Activated CD4-positive, alpha-beta memory T cell treated with anti-CD3 and anti-CD28 coated beads for 36 hours (primary cell): ENCODE measurements at places on chromosomes 1 and 21. TPM values are rescaled to one million over a fixed set of nuclear protein-coding genes. Genes with fewer than 3 reads are reported as not detected.
A peak's percentile ranks its signal among the peaks of the same experiment; 100 is the strongest.

DNA sequence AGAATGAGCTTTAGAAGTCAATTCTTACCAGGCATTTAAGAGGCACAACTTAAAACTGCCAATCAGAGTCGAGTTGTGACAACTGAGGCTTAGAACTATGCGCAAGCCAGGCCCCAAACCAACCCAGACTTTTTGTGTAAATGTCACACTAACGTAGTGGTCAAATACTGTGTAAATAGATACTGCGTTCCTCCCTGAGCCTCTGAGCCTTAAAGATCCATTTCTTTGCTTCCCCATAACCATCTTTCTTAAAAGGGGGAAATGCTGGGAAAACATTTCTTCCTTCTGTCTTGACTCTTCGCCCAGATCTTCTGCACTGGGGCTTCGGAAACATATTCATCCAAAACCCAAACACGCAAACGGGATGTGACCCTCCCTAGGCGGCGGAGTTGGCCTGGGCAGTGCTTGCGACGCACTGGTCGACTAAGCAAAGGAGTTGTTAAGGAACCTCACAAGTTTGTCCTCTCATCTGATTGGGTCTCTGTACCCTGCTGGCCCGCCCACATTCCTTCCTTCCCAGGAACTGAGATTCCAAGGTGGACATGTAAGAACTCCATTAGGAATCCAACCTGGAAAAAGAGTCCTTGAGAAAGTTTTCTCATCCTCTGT is 2.6 kb downstream of the ADAMTS5 start:
- no peak for DNase-seq

- peak; percentile 80 for DNase-seq
Measured at GRCh38 chr1:175146529-175147213, 45.9 kb downstream of the KIAA0040 start.

DNA sequence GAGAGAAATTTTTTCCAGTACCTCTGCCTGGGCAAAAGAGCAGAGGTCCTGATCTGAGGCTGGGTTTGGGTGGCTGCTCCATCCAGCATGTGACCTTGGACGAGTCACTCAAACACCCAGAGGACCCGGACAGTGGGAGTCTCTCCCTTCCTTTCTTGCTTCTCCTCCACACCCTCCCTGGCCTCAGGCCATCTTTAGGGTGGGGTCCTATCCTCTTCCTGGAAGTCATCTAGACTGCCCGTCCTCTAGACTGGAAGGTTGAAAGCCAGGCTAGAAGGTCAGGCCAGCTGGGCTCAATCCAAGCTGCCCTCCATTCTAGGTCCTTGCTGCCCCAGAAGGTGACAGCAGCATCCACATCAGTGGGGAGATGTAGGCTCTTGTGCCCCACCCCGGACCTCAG is 599.5 kb downstream of the MATN1 start:
- no peak for DNase-seq

DNA sequence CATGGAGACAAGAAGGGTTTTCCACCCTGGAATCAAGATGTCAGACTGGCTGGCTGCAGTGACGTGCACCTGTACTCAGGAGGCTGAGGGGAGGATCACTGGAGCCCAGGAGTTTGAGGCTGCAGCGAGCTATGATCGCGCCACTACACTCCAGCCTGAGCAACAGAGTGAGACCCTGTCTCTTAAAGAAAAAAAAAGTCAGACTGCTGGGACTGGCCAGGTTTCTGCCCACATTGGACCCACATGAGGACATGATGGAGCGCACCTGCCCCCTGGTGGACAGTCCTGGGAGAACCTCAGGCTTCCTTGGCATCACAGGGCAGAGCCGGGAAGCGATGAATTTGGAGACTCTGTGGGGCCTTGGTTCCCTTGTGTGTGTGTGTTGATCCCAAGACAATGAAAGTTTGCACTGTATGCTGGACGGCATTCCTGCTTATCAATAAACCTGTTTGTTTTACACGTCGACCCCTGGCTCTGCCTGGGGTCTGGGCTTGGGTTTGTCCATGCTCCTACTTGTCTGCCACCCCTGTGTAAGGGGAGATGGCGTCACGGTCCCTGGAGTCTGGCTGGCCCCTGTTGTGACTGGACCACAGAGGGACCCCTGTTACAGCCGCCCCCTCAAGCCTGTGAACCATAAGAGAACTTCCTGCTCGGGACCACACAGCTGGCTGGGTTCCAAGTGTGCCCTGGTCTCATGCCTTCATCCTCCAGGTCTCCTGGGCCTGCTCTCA is 20.9 kb upstream of the VPS13D start:
- DNase-seq, result peak; percentile 91

DNA sequence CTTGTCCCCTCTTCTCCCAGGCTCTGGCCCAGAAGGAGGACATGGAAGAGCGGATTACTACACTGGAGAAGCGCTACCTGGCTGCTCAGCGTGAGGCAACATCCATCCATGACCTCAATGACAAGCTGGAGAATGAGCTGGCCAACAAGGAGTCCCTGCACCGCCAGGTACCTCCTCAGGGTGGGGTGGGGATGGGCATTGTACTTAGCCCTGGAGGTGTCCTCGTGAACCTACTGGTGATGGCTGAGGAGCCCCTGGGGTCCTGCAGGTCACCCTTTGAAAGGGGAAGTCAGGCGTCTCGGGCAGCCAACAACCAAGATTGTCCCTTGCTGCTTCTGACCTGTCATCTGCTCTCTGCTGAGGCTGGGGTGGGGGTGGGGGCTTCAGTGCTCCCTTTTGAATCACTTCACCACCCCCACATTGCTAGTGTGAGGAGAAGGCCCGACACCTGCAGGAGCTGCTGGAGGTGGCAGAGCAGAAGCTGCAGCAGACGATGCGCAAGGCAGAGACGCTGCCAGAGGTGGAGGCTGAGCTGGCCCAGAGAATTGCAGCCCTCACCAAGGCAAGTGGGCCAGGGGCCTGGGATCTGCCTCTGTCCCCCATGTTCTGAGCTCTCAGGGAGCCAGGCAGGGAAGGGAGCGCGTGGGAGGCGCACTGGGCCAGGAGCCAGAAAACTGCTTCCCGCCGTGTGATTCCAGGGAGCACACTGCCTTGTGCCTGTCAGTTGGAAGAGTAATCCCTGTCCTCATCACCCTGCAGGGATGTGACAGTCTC is 19.7 kb downstream of the PPFIA4 start:
- no peak for DNase-seq

DNA sequence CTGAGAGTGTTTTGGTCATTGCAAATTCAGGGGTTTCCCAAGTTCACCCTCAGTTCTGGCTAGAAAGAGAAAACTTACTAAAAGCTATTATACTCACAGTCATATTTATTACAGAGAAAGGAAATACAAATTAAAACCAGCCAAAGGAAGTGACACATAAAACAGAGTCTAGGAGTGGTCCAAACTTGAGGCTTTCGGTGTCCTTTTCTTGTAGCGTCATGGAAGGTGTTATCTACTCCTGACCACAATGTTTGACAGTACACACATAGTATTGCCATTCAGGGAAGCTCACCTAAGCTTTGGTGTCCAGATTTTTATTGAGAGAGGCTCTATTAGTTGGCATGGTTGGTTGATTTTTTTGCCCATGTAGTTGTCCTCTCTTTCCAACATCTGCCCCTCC is 59.0 kb downstream of the SLC35A3 start:
- no peak for DNase-seq

DNA sequence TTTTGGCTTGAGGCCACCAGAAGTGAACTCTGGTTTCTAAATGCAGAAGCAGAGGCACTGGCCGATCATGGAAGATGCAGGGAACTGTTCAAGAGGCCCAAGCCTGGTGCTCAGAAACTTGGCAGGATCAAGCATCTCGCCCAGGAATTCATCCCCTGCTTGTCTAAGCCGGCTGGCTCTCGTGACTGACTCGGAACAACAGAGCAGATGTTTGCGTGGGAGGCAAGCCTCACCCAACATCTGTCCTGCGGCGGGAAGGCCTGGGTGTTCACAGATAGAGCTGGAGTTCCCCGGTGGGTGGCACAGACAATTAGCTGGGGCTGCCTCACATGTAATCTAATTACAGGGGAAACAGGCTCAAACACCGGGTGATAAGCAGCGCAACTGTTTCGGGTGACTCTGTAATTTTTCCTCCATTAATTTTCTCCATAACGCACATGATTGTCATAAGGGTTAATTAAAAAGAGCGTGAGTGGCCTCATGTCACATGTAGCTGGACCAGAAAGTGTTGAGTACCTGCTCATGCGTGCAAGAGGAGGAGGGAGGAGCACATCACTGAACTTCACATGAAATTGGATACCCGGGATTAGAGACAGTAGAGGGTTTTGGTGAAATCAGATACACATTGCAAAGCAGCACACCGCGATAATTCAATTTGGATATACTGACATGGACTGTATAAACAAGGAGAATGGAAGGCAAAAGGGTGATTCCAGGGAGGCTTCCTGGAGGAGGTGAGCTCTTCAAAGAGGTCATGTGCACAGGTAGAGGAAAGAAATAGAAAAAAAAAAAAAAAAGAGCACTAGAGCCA is 180.0 kb downstream of the ETS2 start:
- peak; percentile 76 for DNase-seq

GRCh38 chr21:40846103-40846502 is 855 bp downstream of the DSCAM start:
- no peak for DNase-seq

DNA sequence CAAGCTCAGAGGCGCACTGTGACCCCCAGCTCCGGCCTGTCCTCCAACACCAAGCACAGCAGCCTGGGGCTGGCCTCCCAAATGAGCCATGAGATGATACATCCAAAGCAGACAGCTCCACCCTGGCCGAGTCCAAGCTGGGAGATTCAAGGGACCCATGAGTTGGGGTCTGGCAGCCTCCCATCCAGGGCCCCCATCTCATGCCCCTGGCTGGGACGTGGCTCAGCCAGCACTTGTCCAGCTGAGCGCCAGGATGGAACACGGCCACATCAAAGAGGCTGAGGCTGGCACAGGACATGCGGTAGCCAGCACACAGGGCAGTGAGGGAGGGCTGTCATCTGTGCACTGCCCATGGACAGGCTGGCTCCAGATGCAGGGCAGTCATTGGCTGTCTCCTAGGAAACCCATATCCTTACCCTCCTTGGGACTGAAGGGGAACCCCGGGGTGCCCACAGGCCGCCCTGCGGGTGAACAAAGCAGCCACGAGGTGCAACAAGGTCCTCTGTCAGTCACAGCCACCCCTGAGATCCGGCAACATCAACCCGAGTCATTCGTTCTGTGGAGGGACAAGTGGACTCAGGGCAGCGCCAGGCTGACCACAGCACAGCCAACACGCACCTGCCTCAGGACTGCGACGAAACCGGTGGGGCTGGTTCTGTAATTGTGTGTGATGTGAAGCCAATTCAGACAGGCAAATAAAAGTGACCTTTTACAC is 29.1 kb downstream of the SLC19A1 start:
- DNase-seq, result no peak

DNA sequence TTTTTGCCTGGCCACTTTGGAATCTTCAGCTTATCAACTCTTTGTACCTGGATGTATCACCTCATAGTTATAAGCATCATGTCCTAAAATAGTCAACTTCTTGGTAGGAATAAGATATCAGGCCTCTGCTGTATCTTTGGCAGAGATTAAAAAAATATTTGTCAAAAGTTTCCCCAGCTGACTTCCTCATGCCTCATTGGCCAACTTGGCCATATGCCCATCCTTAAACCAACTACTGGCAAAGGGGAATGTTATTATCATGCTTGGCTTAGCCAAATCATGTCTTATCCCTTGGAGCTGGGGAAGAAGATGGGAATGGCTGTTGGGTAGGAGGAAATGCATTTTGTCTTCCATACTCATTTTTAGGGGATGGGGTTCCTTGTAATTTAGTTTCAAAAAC is 23.4 kb downstream of the NFASC start:
- no peak for DNase-seq

Gene UBL4B
- total RNA-seq, result not detected
